ENCODE measurements at places on chromosomes 2 and 18.

DNA sequence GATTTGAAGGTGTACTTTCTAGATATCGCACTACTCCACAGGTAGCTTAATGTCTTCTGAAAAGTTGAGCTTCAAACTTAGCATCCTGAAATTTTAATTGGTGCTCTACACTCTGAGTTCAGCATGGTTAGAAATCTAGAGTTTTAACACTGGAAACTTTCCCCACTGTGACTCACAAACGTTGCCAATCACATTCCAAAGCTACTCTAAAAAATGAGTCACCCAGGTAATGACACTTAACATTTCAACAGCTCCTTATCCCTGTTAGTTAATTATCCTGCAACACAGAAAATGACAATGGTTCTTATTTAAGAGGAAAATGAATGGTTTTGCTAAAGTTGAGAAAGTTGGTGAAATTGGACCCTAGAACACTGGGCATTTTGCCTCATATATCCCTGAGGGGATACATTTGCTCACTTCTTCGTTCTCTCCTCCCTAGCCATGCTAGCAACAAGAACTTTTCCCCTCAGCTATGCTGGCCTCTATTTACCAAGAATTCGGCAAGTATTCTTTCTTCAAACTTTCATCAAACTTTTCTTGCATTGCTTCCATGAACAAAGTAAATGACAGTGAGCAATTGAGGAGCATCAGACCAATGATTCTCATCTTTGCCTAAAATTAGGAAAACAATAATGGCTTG lies 1024.1 kb upstream of the KLHL29 start:
- no peak for DNase-seq

GRCh38 chr2:213157242-213157641 lies 5.8 kb upstream of the IKZF2 start:
- DNase-seq = no peak

GRCh38 chr2:39435741-39436591 lies 1.1 kb downstream of the MAP4K3 start:
- no peak for DNase-seq

DNA sequence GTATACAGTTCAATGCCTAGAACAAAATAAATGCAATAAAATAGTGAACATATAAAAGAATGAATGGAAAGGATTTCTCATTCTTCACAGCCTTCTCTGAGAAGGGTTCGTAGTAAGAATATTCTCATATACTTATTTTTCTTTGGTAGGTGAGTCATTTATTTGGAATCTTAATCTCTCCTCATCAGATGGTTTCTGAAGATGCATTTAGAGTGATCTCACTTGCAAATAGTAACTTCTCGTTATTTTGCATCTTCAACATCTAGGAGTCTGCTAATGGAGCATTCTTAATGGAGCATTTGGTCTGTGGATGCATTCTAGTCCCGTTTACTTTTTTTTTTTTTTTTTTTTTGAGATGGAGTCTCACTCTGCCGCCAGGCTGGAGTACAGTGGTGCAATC lies 3.9 kb downstream of the UBXN4 start:
- DNase-seq = no peak

GRCh38 chr18:79333046-79333445 lies 62.7 kb upstream of the NFATC1 start:
- DNase-seq = no peak

DNA sequence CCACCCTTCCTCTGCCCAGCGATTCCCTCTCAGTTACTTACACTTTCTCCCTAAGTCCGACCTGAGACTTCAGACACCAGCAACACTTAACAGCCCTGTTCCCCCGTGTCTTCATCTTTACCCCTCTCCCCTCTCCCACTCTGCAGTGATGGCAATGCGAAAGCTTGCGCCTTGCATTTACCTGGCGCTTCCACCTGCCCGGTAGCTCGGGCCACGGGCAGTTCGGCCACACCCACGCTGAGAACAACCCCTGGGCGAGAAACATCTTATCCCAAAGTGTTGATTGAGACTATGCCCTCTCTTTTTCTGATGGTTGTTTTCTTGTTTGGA lies 558 bp downstream of the DNAJC10 start:
- DNase-seq = no peak

GRCh38 chr2:224039770-224040440 lies 819 bp upstream of the SERPINE2 start:
- DNase-seq = no peak

DNA sequence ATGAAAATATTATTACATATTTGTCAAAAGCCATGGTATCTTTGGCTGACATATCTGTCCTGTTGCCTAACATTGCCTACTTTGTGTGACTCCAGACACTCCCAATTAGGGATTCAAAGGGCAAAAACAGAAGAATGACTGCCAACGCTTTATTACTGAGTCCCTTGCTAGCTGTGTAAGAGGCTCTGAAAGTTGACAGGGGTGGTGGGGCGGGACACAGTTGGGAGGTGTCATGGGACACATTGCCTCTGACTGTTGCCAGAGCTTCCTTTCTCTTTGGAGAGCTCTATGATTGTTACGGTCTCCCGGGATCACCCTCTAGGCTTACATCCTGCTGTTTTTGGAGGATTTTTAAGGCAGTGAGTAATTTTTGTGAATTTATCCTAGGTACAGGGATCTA lies 249.6 kb upstream of the ACVR2A start:
- no peak for DNase-seq

GRCh38 chr18:34758378-34758948 lies 48.4 kb downstream of the DTNA start:
- no peak for DNase-seq

- no peak for DNase-seq
Observed at GRCh38 chr2:95072424-95072823, 46.9 kb downstream of the MAL start.

GRCh38 chr18:58190842-58191530 lies 147.0 kb downstream of the NEDD4L start:
- DNase-seq = no peak

DNA sequence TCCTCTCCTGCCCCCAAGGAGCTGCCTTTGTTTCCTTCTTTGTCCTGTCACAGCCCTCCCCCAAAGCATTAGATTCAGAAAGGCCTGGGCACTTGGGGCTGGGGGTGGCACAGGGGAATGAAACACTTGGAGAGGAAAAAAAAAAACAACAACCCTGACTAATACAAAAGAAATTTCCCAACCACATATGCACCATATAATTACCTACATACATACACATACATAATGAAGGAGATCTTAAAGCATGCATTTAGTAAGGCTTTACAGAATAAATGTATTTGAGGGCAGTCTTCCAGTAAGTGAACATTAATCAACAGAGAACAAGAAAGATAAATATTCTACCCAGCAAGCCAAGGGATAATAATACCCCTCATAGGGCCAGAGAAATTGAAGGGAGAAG lies 70.0 kb upstream of the PPP1CB start:
- no peak for DNase-seq

DNA sequence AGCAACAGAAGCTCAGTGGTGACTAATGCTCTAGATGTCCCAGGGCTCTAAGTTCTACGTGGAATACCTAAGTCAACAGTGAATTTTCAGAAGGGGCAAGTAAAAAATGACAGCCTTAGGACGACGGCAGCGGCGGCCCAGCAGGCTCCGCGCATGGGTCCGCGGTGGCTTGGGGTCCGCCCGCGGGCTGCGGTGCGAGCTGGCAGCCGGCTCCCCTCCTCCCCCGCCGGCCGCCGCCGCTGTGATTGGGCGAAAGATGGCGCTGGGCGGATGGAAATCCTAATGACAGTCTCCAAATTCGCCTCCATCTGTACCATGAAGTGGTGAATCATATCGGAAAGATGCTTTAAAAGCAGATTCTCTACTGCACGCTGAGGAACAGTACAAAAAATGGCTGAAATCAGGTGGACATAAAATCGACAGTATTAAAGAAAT lies 74.7 kb downstream of the HNRNPLL start:
- DNase-seq = peak; percentile 80

- no peak for DNase-seq
Observed at GRCh38 chr2:24521162-24521857, 30.3 kb downstream of the NCOA1 start.

DNA sequence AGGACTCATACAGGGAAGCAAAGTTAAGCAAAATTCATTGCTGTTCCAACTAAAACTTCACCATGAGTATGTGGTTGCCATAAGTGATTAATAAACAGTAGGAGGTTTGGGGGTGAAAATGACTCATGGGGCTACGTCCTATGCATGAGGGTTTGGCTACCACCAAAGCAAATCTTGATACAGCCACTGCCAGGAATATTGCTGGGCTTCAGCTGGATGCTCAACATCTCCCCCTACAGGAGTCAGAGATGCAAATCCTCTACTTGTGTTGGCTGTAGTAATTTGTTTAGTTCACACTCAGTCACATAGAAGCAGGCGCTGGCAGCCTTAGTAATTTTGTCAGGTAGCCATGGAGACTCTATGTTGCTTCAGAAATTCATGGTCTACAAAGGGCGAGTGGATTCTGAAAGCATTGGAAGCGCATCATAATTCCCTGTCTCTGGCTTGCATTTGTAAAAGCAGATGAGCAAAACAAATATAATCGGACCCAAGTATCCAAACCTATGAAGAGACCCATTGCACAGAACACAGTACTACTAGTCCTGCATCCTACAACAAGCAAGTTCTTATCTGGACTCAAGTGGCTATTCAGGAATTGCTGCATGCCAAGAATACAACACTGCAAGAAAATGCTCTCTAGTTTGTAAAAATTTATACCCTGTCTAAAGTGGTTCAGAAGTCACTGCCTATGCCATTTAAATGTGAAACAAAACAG lies 76.0 kb downstream of the CD28 start:
- DNase-seq = peak; percentile 74

- no peak for DNase-seq
Observed at GRCh38 chr2:75560022-75560767, 544 bp downstream of the EVA1A start.

DNA sequence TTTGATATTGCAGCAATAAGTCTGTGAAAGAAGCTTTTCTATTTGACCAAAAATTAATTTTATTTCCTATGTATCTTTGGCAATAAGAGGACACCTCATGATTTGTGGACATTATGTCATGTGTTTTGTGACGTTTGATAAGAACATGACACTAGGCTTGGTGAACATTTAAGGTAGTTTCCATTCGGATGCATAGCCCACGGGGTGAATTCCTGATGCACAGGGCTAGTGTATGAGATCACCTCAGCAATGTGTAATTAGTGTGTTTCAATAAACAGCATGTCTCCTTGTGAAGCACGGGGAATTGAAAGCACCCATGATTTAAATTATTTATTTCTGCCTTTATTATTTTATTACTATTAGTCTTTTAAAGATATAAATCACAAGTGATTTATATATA lies 146.1 kb upstream of the LINC00305 start:
- DNase-seq = no peak

DNA sequence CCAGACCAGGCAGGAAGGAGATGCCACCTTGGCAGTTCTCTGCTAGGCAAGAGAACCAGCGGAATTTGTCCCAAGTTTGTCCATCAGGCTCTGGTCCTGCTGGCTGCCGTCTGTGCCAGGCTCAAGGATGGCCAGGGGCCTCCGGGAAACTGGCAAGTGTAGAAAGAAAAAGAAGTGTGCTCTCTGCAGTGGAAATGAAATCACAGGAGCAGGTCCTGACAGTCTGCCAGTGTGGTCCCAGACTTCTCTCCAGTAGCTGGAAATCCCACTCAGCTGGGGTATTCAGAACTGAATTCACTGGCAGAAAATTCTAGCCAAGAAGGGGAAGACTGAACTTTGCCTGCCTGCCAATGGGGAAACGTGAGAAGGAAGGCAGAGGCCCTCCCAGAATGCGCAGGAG lies 91.0 kb downstream of the STPG4 start:
- DNase-seq = no peak

- no peak for DNase-seq
Observed at GRCh38 chr2:222928335-222928734, 67.5 kb downstream of the ACSL3 start.

- DNase-seq = no peak
Observed at GRCh38 chr2:180848393-180848792, 132.0 kb upstream of the UBE2E3 start.

- no peak for DNase-seq
Observed at GRCh38 chr2:10402653-10403215, 45.4 kb downstream of the ODC1 start.

GRCh38 chr2:36441065-36441625 lies 85.6 kb downstream of the CRIM1 start:
- DNase-seq = no peak

DNA sequence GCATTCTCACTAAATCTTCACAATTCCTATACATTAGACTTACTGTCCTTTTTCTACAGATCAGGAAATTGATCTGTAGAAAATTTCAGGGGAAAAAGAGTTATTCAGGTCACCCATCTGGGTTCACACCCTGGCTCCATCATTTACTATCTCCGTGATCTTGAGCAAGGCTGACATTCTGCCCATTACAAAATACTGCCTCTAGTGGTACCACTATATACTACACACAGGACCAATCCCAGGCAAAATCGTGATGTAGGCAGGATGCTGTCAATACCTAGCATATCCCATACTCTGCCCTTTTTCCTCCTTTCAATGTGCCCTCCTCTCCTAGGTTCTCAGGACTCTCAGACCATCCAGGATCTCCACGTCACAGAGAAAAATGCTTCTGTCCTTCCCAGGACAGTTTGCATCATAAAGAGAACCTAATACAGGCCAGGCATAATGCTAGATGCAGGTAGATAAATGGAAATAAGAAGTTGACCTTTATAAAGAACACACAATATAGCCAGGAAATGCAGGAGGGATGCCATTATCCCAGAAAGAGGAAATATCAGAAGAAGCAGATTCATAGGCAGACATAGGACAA lies 101.9 kb downstream of the CDH20 start:
- no peak for DNase-seq

DNA sequence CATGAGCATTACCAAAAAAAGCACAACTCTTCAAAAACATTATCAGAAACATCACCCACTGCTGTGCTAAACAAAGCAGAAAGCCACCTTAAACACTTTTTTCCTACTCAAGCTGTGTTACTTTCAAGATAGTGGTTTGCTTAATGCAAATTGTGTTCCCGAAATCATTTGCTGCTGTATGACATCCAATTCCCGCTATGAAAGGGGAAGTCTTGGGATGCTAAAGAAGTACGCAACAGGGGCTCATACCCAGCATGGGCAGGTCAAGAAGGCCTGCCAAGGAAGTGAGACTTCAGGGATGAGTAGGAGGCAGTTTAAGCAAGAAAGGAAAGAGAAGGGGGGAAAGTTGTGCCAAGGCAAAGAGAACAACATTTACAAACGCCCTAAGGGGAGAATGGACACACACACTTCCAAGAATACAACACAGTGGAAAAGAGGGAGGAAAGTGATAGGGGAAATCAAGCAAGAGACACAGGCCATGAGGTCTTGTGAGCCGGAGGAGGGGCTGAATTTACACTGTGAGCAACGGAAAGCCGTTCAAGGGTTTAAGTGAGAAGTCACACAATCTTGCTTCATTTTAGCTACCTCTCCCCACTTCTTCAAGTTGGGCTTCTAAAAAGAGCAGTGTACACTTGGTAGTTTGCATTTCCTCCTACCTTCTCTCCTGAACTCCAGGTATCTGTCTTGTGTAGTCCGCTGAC lies 4.0 kb downstream of the PTPN2 start:
- no peak for DNase-seq

Measured in activated T-cell treated with anti-CD3 and anti-CD28 coated beads, Interleukin-2, amount 50 U/mL, for 48 hours (primary cell).